ENCODE measurements at places on chromosomes 7 and 10.

GRCh38 chr10:121071901-121072300 lies 220.7 kb downstream of the WDR11 start:
- no peak for DNase-seq

DNA sequence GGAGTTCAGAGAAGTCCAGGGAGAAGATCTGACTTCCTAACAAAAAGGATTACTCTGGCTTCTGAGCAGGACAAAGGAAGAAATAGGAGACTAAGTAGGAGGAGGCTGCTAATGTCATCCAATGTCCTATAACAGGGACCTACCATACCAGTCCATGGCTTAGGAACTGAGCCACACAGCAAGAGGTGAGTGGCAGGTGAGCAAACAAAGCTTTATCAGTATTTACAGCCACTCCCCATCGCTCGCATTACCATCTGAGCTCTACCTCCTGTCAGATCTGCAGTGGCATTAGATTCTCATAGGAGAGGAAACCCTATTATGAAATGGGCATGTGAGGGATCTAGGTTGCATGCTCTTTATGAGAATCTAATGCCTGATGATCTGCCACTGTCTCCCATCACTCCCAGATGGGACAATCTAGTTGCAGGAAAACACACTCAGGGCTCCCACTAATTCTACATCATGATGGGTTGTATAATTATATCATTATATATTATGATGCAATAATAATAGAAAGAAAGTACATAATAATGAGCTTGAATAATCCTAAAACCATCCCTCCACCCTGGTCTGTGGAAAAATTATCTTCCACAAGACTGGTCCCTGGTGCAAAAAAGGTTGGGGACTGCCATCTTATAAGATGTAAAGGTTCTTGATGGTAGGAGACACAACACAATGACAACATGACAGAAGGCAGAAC lies 487.4 kb downstream of the PLXDC2 start:
- no peak for DNase-seq

DNA sequence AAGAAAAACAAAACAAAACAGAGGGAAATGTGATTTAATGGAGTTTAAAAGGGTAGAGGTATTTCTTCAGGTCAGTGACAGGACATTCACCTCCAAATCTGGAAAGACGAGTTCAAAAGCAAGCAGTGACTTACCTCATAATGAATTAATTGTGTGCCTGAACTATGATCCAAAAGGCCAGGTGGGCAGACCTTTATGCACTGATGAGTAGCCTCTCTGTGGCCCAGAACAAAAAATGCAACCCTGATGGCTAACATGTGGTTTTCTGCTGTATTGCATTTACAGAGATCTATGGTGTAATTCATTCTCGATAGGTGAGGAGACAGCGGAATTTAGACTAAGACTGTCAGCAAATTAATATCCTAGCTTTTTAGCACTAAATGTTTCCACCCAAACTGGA lies 142.0 kb downstream of the HDAC9 start:
- no peak for DNase-seq

GRCh38 chr7:55570939-55571338 lies 1.4 kb downstream of the VOPP1 start:
- DNase-seq: no peak

DNA sequence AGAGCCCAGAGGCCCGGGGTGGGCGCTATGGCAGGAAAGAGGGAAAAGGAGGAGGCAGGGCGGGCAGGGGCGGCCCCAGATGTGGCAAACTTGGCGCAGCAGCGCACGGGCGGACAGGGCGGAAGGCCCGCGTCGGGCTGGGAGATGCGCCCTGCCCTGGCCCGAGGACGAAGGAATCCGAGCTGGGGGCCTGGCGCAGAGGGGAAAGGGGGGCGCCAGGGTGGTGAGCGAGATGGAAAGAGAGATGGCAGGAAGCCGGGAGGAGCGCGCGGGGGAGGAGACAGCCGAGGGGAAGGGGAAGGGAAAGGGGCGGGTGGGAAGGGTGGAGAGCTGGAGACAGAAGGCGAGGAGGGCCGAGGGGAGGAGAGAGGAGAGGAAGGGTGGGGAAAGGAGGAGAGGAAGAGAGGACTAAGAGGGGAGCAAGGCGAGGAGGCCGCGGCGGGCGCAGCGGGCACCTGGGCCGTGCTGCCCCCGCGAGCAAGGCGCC lies at the start of gene MARVELD1:
TSS of gene MARVELD1 (plus strand) at position 392 of the 487 bp plus-strand sequence. CDS start 147 bp downstream, outside the sequence.
- no peak for DNase-seq

DNA sequence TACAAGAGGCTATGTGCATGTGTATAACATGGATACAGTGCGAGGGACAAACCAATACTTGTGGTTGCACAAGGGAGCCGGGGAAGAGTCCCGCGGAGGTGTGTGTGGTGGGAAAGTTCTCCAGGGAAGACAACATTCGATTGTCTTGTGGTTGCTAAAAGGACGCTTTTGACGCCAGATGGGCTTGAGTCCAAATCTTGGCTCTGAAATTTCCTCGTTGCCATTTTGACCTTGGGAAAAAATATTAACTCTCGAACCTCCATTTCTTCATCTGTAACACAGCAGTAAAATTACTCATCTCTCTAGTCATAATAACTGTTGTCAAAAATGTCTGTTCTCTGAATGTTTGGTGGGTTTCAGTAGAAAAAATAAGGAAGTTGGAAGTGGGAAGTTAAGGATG lies 16.5 kb downstream of the PLXDC2 start:
- DNase-seq: no peak

- DNase-seq: no peak
These were observed 93.8 kb upstream of the NOBOX start for GRCh38 chr7:144497282-144497681.

DNA sequence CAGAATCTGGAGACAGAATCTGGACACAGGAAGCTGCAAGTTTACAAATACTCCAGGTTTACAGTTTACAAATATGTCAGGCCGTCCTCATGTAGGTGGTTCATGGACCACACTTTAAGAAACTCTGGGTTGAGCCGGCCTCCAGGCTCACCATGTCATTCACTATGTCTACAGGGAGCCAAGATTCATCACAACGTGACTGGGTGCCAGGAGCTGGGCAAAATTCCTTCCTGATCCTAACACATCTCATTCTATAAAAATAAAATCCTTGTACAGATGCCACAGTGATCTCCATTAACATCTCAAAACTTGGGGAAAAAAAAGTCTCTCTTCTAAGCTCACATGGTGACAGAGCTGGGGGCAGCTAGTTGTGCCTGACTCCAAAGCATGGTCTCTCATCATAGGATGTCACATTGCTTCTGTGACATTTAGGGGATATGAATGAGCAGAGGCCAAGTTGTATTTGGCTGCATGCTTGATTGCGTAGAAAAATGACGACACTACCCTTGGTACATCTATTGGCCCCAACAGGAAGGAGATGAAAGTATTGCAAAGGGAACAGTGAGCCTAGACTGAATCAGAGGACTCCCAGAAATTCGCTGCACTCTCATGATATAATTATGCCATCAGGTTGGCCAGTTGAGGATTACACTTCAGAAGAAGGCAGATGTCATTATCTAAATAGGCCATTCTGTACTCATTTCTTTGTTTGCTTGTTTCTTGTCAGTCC lies 35.9 kb downstream of the MTURN start:
- no peak for DNase-seq

DNA sequence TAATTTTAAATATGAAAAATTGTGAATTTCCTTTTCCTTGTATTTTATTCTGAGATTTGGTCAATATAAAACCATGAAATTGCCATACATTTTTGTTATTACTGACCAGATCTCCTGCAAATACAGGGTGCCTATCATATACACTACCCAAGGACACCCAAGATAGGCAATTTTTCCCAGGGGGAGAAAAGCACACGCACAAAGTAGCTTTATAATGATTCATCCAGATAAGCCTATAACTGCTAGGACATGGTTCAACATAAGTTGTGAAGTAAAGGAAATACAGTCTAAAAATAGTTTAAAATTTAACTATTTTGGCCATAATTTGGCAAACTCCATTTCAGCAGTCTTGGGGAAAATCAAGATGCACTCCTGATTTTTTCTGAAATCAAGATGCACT lies 4.8 kb downstream of the RUFY2 start:
- DNase-seq: no peak

GRCh38 chr10:10855151-10855581 lies 162.5 kb upstream of the CELF2 start:
- DNase-seq: no peak

DNA sequence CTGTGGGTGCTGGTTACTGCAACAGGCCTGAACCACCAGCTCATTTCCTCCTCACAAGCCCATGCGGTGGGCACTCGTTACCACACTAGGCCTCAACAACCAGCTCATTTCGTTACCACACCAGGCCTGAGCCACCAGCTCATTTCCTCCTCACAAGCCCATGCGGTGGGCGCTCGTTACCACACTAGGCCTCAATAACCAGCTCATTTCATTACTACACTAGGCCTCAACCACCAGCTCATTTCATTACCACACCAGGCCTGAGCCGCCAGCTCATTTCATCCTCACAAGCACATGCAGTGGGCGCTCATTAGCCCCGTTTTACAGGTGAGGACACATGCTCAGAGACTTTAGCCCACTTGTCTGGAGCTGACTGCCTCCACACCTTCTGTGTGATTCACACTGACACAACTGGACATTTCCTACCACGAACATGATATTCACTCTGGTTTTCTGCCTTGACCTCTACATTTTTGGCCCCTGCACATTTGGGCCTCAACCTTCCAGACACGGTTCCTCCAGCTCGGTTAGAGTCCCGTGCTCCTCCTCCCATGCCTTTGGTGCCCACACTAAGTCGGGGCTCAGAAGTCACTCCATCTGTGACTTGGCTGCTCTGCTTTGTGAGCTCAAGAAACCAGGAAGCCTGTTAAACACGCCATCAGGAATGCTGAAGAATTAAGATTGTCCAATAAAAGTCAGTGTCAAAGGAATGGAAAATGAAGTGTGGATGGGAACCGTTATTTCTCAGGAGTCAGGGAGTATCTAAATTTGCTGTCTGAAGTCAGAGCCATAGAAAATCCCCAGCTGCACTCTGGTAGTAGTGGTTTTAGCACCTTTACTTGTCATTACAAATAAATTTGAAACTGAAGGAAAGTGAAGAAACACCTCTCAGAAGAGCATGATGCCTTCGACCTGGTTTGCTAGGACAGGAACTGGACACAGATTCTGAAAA lies 55.8 kb upstream of the LANCL2 start:
- peak; percentile 10 for DNase-seq

DNA sequence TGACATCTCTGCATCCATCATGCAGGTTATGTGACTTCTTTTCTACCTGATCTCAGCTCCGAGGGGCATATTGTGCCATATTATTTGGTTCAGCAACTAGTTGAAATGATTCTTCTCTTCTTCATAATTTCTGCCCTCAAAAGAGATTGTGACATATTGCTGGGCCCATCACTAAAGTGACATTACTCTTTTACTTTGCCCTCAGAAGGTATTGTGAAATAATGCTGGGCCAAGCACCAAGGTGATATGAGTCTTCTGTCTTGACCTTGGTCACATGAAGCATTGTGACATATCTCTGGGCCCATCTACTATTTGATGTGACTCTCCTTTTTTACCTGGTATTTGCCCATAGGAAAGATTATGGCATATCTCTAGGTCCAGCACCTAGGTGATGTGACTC lies 33.9 kb upstream of the ZNF107 start:
- no peak for DNase-seq

DNA sequence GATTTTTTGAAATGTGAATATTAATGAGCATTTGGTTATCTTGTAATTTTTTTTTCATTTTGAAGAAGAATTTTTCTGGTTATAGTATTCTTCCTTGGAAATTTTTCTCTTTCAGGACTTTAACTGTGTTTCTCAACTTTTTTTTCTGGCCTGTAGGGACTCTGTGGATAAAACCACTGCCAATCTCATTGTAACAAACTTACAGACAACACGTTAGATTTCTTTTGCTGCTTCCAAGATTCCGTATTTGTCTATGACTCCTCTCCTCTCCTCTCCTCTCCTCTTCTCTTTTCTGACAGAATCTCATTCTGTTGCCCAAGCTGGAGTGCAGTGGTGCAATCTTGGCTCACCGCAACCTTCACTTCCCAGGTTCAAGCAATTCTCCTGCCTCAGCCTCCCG lies 19.4 kb upstream of the ZNF92 start:
- DNase-seq: no peak

- no peak for DNase-seq
These were observed 714.1 kb downstream of the AUTS2 start for GRCh38 chr7:70312336-70312735.

- no peak for DNase-seq
These were observed 70.1 kb upstream of the RAB11FIP2 start for GRCh38 chr10:118116715-118117449.

DNA sequence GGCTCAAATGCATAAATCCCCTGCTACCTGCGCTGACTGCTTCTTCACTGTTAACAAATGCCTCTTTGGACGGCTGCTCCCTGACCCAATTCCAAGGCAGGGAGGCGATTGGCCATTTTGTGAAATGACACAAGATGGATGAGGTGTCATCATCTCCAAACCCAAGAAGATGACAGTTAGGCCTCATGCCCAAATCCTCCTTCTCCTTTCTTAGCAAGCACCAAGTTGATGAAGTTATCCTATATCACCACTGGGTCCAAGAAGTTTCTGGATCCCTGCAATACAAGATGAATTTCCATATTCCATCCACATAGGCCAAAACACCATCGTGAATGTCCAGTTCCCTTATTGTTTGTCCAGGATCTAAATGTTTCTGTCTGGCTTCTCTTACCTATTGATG lies 98.5 kb upstream of the RAB11FIP2 start:
- no peak for DNase-seq

GRCh38 chr7:42689626-42690025 lies 222.2 kb downstream of the C7orf25 start:
- DNase-seq: no peak

- DNase-seq: no peak
These were observed 10.4 kb upstream of the NACAD start for GRCh38 chr7:45098983-45099839.

DNA sequence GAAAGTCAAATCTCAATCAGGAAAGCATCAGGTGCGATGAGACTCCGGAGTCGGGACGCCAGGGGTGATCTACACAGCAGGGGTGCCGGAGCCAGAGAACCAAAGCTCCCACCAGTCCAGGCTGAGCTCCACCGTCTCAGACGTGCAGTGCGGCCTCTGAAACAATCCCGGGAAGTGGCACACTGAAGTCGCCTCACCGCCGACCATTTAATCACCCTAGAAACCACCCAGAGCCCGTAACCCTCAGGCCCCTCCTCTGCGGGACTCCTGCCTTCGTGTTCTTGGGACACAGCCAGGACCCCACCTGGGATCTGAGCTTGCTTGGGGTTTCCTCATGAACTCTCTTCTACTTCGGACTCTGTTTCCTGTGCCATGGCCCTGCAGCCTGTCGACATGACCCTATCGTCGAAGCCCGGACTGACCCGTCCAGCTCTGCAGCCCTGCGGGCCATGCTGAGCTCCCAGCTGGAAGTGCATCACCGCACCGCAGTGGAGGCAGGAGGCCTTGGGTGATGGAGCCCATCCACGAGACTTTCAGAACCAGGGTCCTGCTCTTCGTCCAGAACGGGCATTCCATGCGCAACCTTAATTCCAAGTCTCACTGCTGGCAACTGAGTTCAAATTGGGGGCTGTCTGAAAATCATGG lies 266.4 kb downstream of the PTPRN2 start:
- DNase-seq: no peak

GRCh38 chr7:149867762-149868622 lies 5.8 kb upstream of the ATP6V0E2 start:
- DNase-seq: no peak

All from activated T-cell treated with anti-CD3 and anti-CD28 coated beads for 1 hour (primary cell).